NCI-H446 treated with DMSO at 0.1 percent for 48 hours (cell line): ENCODE measurements at places on chromosomes 6 and 20.

DNA sequence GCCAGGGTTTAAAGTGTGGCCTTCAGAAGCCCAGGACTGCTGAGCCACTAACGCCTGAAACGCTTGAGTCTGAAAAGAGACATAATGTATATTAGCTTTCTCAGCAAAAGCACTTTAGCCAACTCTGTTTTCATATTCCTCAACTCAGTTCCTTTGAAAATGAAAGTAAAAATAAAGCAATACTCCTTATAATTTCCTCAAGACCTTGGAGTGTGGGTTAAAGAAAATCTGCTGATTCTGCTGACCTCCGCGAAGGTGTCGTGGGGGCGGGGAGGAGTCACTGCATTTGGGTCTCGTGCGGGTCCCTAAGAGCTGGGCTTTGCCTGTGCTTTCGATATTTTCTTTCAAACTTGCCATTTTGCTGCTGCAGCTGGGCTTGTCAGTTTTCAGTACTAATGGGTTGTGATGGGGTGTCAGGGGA is 142.2 kb upstream of the ARID1B start:
- DNase-seq: no peak

GRCh38 chr6:142809947-142810346 is 135.0 kb downstream of the HIVEP2 start:
- no peak for DNase-seq

DNA sequence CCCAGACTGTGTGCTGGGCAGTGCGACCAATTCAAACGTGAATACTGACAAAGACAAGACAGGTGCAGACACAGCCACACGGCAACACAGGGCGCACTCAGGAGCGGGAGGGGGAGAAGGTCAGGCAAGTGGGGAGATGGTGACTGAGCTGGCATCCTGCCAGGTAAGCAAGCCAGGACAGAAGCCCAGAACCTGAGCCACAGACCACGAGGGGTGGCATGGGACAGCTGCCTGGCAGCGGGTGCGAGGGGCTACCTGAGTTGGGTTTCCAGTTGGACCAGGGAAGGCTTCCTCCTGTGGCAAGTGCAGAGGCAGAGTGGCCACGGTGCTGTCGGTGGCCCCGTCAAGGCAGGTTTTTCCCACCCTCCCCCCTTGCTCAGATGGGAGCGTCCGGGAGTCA is 215.2 kb upstream of the ARID1B start:
- no peak for DNase-seq

- no peak for DNase-seq
These were observed 128.4 kb upstream of the SGK1 start for GRCh38 chr6:134446218-134446848.

DNA sequence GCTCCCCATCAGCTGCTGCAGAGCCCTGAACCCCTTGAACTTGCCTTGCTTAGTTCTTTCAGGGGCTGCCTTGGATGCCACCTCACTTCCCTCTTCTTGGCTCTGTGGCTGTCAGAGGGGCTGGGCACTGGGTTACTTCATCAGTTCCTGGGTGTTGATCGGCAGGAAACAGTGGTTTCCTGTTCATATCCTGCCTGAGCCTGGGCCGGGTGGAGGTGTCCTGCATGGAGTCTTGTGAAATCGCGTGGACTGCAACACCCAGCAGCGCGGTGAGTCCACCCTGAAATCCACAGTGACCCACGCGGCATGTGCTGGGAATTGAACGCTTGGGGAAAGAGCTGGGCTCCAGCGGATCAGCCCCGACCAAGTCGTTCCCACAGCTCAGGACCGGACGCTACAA is 97.5 kb downstream of the CDH26 start:
- DNase-seq: no peak
